Chondrocyte (in vitro differentiated cells): ENCODE measurements at places on chromosomes 12 and 14. TPM values are rescaled to one million over a fixed set of nuclear protein-coding genes. Genes with fewer than 3 reads are reported as not detected.

DNA sequence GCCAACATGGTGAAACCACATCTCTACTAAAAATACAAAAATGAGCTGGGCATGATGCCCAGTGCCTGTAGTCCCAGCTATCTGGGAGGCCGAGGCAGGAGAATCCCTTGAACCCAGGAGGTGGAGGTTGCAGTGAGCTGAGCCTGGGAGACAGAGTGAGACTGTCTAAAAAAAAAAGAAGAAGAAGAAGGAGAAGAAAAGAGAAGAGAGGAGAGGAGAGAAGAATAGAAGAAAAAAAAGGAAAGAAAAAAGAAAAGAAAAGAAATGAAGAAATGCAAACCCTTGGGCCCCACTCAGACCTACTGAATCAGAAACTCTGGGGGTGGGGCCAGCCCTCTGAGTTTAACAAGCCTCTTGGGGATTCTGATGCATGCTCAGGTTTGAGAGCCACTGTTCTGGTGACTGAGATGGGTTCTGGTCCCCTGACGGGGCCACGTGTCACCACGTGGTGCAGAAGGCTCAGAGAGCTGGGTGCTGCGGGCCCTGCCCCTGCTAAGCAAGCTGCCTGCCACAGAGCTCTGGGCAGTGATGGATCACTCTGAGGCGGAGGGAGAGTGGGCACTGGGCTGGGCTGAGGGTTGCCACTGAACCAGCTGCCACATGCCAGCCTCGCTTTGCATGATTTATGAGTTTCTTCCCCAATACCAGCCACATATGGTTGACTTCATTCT, 37.5 kb downstream of the ERH start:
- peaks cover 7% of the 10 kb centered on the region for H3K4me1 ChIP-seq
- no peak overlapping the region for H3K27ac ChIP-seq
- DNase-seq: no peak
- peaks cover 3% of the 10 kb centered on the region for H3K27me3 ChIP-seq

DNA sequence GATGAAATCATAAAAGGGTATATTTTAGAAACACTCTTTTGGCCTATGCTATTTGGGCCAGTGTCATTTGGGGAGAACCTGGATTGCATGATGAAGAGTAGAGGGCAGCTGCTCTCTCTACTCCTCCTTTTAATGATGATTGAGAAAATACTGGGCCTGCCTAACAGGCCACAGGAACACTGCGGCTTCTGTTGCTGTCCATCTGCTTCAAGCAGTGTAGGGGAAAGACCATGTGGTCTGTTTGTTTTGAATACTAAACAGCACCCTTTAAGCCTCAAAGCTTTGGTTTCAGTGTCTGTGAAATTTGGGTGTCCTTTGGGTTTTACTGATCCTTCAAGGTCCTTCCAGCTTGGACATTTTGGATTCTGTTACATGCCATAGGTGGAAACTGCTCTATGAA, 78.0 kb downstream of the TTC6 start:
- H3K27me3 ChIP-seq: peaks cover 22% of the 10 kb centered on the region
- H3K4me3 ChIP-seq: no peak overlapping the region
- H3K4me1 ChIP-seq: no peaks in the 10 kb centered on the region
- H3K36me3 ChIP-seq: no peaks in the 10 kb centered on the region
- DNase-seq: no peak

The FGF6 gene
- total RNA-seq: not detected in 3 replicates

- peaks cover 2% of the 10 kb centered on the region for H3K27me3 ChIP-seq
- H3K4me3 ChIP-seq: no peak overlapping the region
- DNase-seq: no peak
- H3K27ac ChIP-seq: no peak overlapping the region
- H3K36me3 ChIP-seq: no peaks in the 10 kb centered on the region
Observed at GRCh38 chr12:71041476-71041875, 116.3 kb downstream of the TSPAN8 start.

DNA sequence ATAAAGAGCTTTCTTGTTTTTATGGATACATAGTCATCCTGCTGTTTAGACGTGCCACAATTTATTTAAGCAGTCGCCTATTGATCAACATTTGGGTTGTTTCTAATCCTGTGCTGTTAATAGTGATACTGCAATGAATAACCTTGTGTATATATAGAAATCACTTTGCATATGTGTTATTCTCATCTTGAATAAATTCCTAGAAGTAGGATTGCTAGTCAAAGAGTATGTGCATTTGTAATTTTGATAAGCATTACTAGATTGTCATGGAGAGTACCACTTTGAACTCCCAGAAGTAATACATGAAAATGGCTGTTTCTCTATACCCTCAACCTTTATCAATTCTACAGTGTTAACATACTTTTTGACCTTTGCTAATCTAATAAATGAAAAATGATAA, 44.9 kb upstream of the KCNH3 start:
- H3K27me3 ChIP-seq: no peaks in the 10 kb centered on the region
- H3K4me3 ChIP-seq: no peak overlapping the region

GRCh38 chr12:92938638-92939037, 9.5 kb upstream of the EEA1 start:
- no peak for DNase-seq
- H3K36me3 ChIP-seq: no peaks in the 10 kb centered on the region
- H3K27me3 ChIP-seq: no peaks in the 10 kb centered on the region
- H3K4me3 ChIP-seq: no peak overlapping the region

- H3K27me3 ChIP-seq: no peaks in the 10 kb centered on the region
- DNase-seq: no peak
- peak overlapping the region; percentile 83 for H3K27ac ChIP-seq
- peaks cover 51% of the 10 kb centered on the region for H3K4me1 ChIP-seq
- H3K4me3 ChIP-seq: peak overlapping the region; percentile 38
Observed at GRCh38 chr12:62693376-62694050, 226.9 kb downstream of the MON2 start.

DNA sequence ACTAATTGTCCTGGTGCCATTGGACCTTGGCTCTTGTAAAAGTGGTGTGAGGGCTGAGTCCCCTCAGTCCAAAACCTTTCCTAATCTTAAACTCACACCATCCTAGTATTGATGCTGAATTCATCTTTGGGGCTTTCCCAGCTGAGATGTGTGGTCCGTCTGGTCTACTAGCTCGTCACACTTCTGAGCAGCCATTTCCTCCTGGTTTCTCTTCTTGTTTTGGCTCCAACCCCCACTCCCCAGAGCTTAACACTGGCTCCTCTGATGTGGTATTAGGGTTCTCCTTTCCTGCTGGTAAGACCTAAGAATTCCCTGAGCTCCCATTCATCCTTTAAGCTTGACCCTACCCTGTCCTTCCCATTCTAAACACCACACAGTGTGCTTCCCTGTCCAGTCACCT, 900.6 kb downstream of the VRK1 start:
- no peak for DNase-seq
- no peaks in the 10 kb centered on the region for H3K4me1 ChIP-seq
- no peaks in the 10 kb centered on the region for H3K36me3 ChIP-seq

The RSRC2 gene
- total RNA-seq: 50.7 to 61.5 TPM (median 51.0 TPM) in 3 replicates

DNA sequence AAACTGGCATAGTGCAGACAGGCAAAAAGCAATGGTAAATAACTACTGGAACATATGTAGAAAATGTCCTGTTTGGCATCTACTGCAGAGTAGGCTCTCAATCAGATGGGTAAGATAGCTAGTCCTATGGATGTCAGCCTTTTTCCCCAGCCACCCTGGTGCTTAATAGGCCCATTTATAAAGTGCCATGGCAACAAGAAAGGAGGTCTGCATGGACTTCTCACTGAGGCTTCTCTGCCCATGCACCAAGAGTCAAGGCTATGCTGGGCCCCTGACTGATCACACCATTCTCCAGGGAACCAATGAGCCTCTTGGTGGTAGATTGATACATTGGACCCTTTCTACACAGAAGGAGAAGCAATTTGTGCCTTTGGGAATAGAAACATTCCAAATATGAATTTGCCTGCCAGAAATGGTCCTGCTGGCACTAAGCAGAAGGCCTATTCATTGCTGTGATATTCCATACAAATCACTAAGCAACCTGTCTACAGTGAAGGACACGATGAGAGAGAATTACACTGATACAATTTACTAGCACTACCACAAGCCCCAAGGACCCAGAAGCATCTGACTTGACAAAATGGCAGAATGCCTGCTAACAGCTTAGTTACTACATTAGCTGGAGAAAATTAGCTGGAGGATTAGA, 43.8 kb downstream of the RESF1 start:
- no peaks in the 10 kb centered on the region for H3K27me3 ChIP-seq
- peak overlapping the region; percentile 39 for H3K27ac ChIP-seq
- peaks cover 8% of the 10 kb centered on the region for H3K36me3 ChIP-seq
- H3K4me3 ChIP-seq: no peak overlapping the region

DNA sequence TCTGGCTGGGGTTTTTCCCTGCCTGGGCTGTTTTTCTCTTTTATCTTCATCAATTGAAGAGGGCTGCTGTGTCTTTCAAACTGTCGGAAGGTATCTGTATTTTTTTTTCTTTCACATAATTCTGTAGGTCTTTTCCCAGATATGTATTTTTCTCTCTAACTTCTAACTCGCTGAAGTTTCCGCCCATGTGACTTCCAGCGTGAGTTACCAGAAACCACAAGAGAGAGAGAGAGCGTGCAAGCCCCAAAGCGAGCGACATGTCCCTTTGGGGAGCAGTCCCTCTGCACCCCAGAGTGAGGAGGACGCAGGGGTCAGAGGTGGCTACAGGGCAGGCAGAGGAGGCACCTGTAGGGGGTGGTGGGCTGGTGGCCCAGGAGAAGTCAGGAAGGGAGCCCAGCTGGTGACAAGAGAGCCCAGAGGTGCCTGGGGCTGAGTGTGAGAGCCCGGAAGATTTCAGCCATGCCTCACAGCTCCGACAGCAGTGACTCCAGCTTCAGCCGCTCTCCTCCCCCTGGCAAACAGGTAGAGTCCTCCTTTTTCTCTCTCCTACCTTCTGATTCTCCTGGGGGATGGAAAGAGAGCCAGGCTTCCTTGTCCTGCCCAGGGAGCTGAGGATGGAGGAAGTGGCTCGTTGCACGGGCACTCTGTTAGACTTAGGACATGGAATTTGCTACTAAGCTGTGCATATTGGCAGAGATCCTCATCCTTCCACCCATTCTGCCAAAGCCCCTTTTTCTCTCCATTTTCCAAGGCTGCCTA, at the start of gene BATF:
Gene BATF, plus strand, starts transcription at position 246 of the 759 bp plus-strand sequence. Its CDS starts 214 bp downstream, at position 460.
- no peak within 1 kb of the TSS for H3K27ac ChIP-seq
- H3K27me3 ChIP-seq: peaks cover 16% of the 10 kb centered on the region
- DNase-seq: no peak
- peaks cover 2% of the 10 kb centered on the region for H3K36me3 ChIP-seq
- no peaks in the 10 kb centered on the region for H3K4me1 ChIP-seq

The TPPP2 gene
- not detected in 3 replicates for total RNA-seq

DNA sequence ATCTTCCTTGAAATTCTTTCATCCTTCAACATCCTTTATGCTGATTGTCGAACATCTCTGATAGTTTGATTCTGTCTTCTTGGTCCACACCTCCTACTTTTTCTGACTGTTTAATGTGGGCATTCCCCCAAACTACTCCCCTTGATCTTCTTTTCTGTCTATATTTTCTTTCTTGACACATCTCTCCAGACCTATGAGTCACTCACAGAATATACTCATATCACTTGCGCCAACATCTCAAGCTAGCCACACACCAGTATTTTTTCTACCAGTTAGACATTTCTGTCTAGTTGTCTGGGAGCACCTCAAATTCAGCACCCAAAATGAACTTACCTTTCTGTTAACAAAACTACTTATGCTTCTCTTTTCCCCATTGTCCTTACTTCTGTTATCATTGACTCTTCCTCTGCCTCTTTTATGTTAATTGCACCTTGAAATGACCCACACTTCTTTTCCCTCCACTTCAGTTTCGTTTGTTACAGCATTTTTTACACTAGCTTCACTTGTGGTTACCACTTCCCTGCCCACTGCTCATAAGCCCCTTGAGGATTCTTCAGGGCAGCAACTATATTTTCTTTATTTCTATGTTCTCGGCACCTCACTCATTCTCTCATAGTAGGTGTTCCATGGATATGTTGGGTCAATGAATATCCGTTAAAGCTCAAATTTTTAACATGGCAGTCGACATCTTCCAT, 33.5 kb downstream of the TSHR start:
- no peak overlapping the region for H3K4me3 ChIP-seq
- DNase-seq: no peak

The DPY19L2 gene
- 6.7 to 8.9 TPM (median 6.9 TPM) in 3 replicates for total RNA-seq

- peak overlapping the region; percentile 99 for H3K4me3 ChIP-seq
- peaks cover 33% of the 10 kb centered on the region for H3K36me3 ChIP-seq
- H3K4me1 ChIP-seq: peaks cover 79% of the 10 kb centered on the region
- no peak for DNase-seq
Observed at GRCh38 chr12:124915239-124916236, 1.1 kb upstream of the UBC start.

The KRT2 gene
- total RNA-seq: not detected in 3 replicates

DNA sequence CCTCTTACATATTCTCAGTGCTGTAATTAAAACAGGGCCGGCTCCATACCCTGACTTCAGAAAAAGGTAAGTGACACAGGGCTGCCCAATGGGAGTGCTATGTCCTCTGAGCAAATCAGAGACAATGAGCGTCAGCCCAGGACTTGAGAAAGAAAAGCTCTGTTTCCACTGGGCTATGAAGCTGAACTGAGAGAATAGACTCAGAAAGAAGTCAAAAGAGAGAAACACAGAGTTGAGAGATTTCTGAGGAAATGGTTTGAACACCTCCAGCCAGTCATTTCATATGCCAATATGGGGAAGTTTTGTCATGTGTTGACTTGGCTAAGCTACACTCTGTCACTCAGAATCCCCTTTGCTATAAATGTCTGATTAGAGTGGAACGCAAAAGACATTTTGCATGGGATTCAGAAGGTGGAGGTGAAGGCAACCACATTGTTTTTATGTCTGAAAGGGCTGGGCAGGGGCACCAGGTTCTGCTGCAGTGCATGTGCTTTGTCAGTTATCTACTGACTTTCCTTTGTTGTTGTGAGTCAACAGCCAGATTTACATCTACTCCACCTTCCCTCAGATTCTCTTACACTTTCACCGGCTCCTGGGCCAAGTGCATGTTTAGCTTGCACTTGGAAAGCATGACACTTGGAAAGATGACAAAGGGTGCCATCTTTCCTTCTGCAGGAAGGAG, 313.3 kb downstream of the DUSP6 start:
- H3K27me3 ChIP-seq: no peaks in the 10 kb centered on the region
- no peak for DNase-seq
- H3K4me1 ChIP-seq: peaks cover 13% of the 10 kb centered on the region
- H3K4me3 ChIP-seq: no peak overlapping the region
